ENCODE measurements at places on chromosomes 5 and 9. TPM values are rescaled to one million over a fixed set of nuclear protein-coding genes. Genes with fewer than 3 reads are reported as not detected.

DNA sequence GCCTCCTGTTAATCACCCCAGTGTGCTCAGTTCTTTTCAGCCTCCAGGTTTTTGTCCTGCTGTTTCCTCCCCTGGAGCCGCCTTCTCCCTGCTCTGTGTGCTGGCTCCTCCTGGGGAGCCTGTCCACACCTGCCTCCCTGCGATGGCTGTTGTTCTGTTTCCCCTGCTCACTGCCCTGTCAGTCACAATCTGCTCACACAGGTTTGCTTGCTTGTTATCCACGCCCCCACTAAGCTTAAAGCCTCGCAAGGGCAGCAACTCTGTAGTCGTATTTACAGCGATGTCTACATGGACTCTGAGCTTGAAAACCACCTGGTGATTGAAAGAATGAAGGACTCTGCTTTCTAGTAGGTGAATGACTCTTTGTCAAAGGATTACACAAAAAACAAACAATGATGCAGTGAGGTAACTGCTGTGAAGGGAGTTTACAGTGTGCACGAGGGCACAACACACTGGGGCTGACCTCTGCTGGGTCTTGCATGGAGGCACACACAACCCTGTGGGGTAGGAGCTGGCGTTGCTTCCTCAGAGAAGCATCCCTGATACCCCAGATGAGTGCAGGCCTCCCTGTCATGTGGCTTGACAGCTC is 39.6 kb upstream of the TEX48 start:
- H3K27me3 ChIP-seq, result no peaks in the 10 kb centered on the region
- DNase-seq, result no peak
- no peaks in the 10 kb centered on the region for H3K4me1 ChIP-seq
- no peak overlapping the region for H3K4me3 ChIP-seq

DNA sequence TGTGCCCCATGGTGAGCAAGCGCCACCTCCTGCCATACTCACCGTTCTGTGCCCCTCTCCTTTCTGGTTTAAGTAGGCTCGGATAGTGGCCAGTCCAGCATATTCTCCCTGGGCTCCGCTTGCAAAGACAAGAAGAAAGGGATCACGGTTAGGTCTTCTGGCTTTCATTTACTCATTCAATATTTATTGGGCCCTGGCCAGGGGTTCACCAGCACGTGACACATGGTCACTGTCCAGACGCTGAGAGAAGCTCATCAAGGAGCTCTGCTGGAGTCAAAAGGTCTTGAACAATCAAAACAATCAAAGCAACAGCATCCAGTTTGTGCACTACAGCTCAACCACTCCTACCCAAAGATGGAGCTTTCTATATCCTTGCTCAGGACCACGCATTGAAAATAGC is 80.2 kb downstream of the GLDC start:
- no peak overlapping the region for H3K4me3 ChIP-seq
- peaks cover 1% of the 10 kb centered on the region for H3K27me3 ChIP-seq
- no peak overlapping the region for H3K27ac ChIP-seq
- DNase-seq, result no peak

DNA sequence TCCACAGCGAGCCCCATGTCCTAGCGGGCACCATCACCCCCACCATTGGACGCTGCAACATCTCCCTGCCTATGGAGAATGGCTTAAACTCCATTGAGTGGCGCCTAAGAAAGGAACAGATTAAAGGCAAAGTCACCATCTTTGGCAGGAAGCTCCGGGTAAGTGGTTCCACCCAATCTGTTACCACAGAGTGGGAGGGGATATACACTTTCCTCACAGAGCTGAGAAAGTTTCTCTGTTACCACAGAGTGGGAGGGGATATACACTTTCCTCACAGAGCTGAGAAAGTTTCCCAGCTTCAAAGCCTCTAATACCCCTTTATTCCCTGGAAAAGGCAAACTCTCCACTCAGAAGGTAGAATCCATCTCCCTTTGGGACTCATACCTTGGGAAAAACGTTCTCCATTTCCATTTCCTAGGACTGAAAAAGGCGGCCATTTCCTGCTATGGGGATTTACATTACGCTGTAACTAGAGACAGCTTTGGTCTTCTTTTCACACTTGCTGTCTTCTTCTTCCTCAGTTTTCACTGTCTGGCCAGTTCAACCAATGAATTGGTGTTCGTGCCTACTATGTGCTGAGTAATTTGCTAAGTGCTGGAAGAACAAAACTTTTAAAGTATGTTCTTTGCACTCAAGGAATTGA is 63.4 kb upstream of the WWC1 start:
- peaks cover 19% of the 10 kb centered on the region for H3K4me1 ChIP-seq
- H3K27ac ChIP-seq, result peak overlapping the region; percentile 36
- no peak overlapping the region for H3K4me3 ChIP-seq
- peaks cover 7% of the 10 kb centered on the region for H3K27me3 ChIP-seq
- no peak for DNase-seq
- H3K36me3 ChIP-seq, result no peaks in the 10 kb centered on the region

DNA sequence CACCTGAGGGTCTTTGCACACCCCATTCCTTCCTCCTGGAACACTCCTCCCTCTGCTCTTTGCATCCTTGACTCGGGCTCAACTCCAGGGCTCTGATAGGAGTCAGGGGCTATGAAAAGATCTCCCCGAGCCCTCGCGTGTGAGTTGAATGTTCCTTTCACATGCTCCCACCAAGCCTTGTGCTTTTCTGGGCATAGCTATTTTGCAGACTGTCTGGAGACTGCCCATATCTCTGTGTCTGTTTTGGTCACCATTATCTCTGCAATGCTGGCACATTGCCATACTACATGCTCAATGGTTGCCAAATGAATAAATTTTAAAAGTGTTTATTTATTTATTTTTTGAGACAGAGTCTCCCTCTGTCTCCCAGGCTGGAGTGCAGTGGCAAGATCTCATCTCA is 56.9 kb upstream of the PLPP1 start:
- no peaks in the 10 kb centered on the region for H3K27me3 ChIP-seq
- no peaks in the 10 kb centered on the region for H3K4me1 ChIP-seq
- no peak for DNase-seq
- no peak overlapping the region for H3K4me3 ChIP-seq
- H3K36me3 ChIP-seq, result no peaks in the 10 kb centered on the region

DNA sequence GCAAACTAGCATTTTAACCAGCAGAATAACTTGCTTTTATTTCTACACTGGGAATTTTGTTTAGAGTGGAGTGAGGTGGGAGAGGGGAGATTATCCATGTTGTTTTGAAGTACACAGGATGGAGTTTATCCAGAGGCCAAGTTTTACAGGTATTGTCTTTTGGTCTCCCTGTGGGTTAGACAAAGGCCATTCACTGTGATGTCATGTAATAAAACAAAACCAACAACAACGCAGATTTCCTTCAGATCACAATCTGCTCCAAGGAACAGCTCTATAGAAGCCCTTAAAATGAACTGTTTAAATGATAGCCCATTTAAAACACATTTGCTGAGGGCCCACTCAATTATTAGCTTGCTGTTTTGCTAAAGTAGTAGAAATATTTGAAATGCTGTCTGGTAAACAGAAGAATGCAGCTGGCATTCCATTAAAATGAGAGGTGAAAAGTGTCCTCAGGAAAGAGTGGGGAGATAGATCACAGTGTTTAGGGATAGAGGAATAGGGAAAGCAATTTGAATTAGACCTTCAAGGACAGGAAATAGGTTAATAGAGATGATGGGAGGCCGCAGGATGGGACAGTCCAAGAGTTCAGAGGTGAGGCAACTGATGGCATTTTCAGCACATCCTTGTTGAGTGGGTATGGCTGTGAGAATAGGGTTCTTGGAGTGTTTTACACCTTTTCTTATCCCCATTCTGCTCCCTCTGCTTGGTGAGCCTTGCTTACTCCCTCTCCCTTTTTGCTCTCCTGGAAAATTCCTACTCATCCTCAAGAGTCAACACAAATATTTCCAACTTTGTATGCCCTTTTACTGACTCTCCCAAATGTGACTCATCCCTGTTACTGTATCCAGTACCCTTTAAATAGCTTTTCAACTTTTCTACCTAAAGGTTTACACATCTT is 140.1 kb upstream of the NR3C1 start:
- H3K4me1 ChIP-seq, result no peaks in the 10 kb centered on the region
- no peak for DNase-seq
- no peak overlapping the region for H3K27ac ChIP-seq

- no peaks in the 10 kb centered on the region for H3K36me3 ChIP-seq
- H3K4me3 ChIP-seq, result no peak overlapping the region
- H3K4me1 ChIP-seq, result no peaks in the 10 kb centered on the region
- H3K27ac ChIP-seq, result no peak overlapping the region
- no peak for DNase-seq
- H3K27me3 ChIP-seq, result no peaks in the 10 kb centered on the region
Measured at GRCh38 chr5:148792744-148793143, 33.7 kb upstream of the ADRB2 start.

DNA sequence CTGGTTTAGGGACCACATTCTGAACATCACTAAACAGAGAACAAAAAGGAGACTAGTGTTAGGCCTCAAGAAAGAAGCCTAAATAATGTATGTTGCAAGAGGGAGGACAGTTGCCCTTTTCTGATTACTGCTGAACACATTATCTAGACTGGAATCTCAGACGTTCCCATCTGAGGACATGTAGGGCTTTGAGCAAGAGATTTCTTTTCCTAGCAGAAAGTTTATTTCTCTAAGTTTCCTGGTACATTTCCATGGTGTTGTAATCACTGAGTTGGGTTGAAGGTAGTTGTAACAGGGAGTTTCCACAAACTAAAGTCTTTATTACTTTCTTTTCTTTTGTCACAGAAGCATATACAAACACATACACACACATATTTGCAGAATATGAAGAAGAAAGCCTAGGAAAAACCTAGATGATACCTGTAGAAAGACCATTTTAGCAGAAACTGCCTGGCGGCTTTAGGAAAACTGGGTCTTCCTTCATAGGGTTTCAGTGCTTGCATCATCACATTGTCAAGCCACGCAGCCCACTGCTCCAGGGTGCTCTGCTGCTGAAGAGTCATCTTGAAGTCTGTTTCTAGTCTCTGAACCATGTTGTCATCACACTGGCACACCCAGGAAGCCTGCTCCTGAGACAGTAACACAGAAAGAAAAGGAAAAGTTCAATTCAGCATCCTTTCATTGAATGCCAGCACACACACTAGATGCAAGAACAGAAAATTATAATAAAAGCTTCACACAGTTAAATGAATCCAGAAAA is 269.1 kb downstream of the RFX3 start:
- H3K27ac ChIP-seq, result no peak overlapping the region
- no peak overlapping the region for H3K4me3 ChIP-seq
- DNase-seq, result no peak
- H3K36me3 ChIP-seq, result peaks cover 4% of the 10 kb centered on the region

- H3K27ac ChIP-seq, result no peak overlapping the region
- DNase-seq, result no peak
- peaks cover 2% of the 10 kb centered on the region for H3K27me3 ChIP-seq
- H3K4me3 ChIP-seq, result no peak overlapping the region
- no peaks in the 10 kb centered on the region for H3K36me3 ChIP-seq
- no peaks in the 10 kb centered on the region for H3K4me1 ChIP-seq
Measured at GRCh38 chr9:114688379-114688778, 6.4 kb upstream of the TEX48 start.

DNA sequence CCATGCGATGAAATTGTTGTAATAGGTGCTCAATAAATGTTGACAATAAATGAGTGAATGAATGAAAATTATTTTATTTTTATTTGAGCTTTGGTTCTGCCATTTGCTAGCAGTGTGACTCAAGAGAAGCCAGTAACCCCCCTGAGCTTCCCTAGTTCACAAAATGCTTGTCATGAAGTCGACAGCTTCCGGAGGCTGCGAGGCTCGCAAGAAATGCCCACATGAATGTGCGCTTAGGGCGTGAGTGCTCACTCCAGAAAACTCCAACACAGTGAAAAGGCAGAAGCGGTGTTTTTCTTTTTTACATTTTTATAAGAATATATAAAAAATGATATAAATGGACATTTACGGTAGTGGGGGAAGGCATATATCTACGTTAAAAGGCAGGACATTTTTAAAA is 26.5 kb downstream of the CDKN2A start:
- no peak overlapping the region for H3K4me3 ChIP-seq
- H3K27ac ChIP-seq, result no peak overlapping the region

- H3K27me3 ChIP-seq, result peaks cover 3% of the 10 kb centered on the region
- H3K4me1 ChIP-seq, result no peaks in the 10 kb centered on the region
- H3K36me3 ChIP-seq, result no peaks in the 10 kb centered on the region
- DNase-seq, result no peak
- H3K27ac ChIP-seq, result no peak overlapping the region
Measured at GRCh38 chr9:103977163-103977562, 116.9 kb upstream of the SMC2 start.

GRCh38 chr5:100562821-100563220 is 27.6 kb downstream of the FAM174A start:
- H3K27ac ChIP-seq, result no peak overlapping the region
- H3K4me1 ChIP-seq, result no peaks in the 10 kb centered on the region
- DNase-seq, result no peak
- H3K36me3 ChIP-seq, result no peaks in the 10 kb centered on the region
- peaks cover 2% of the 10 kb centered on the region for H3K27me3 ChIP-seq

DNA sequence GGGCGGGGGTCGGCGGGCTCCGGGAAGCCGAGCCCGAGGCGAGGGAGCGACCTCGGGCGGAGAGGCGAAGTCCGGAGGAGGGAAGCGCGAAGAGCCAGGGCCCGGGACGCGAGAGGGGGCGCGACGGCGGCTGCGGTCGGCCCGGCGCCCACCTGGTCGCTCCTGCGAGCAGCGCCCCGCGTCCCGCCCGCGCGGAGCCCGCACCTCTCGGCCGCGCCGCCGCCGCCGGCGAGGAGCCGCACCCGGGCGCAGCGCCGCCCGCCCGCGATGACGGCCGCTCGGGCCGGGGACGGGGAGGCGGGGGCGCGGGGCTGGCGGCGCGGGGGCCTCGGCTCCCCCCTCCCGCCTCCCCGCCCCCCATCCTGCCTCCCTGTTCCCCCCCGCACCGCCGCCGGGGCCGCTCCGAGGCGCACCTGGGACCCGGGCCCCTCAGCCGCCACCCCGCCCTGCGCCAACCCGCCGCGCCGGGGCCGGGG is 2.6 kb downstream of the NR5A1 start:
- peaks cover 9% of the 10 kb centered on the region for H3K36me3 ChIP-seq
- H3K27me3 ChIP-seq, result peaks cover 23% of the 10 kb centered on the region
- no peak for DNase-seq
- no peak overlapping the region for H3K4me3 ChIP-seq

GRCh38 chr5:68418201-68418600 is 202.6 kb downstream of the PIK3R1 start:
- H3K27ac ChIP-seq, result no peak overlapping the region
- DNase-seq, result no peak
- H3K27me3 ChIP-seq, result peaks cover 1% of the 10 kb centered on the region
- no peaks in the 10 kb centered on the region for H3K36me3 ChIP-seq
- H3K4me3 ChIP-seq, result no peak overlapping the region
- H3K4me1 ChIP-seq, result peaks cover 40% of the 10 kb centered on the region

- no peaks in the 10 kb centered on the region for H3K4me1 ChIP-seq
- DNase-seq, result no peak
- peaks cover 2% of the 10 kb centered on the region for H3K27me3 ChIP-seq
- H3K36me3 ChIP-seq, result no peaks in the 10 kb centered on the region
- no peak overlapping the region for H3K4me3 ChIP-seq
Measured at GRCh38 chr5:775961-776861, 8.3 kb downstream of the ZDHHC11B start.

- peaks cover 3% of the 10 kb centered on the region for H3K4me1 ChIP-seq
- DNase-seq, result no peak
- no peaks in the 10 kb centered on the region for H3K36me3 ChIP-seq
- H3K27ac ChIP-seq, result no peak overlapping the region
Measured at GRCh38 chr5:96904054-96904931, 28.0 kb downstream of the ERAP2 start.

GRCh38 chr5:1401536-1402138 is 43.6 kb downstream of the SLC6A3 start:
- no peaks in the 10 kb centered on the region for H3K36me3 ChIP-seq
- H3K27me3 ChIP-seq, result peaks cover 13% of the 10 kb centered on the region
- H3K4me1 ChIP-seq, result no peaks in the 10 kb centered on the region
- DNase-seq, result no peak
- no peak overlapping the region for H3K4me3 ChIP-seq

The SIMC1 gene
- 17.5 TPM for total RNA-seq

The ACOT12 gene
- not detected for total RNA-seq

The SPINK6 gene
- not detected for total RNA-seq

The IFNW1 gene
- total RNA-seq, result not detected

The FST gene
- 3.3 TPM for total RNA-seq

The STK10 gene
- total RNA-seq, result 69.3 TPM

The SPATA31C1 gene
- not detected for total RNA-seq

The TLR4 gene
- total RNA-seq, result 7.9 TPM
